ENCODE measurements at places on chromosomes 5 and 9.

GRCh38 chr9:124110307-124110915 is 98.8 kb downstream of the LHX2 start:
- DNase-seq, result no peak

GRCh38 chr9:1535051-1535450 is 480.1 kb upstream of the SMARCA2 start:
- no peak for DNase-seq

GRCh38 chr9:8168916-8169438 is 369.4 kb upstream of the DMAC1 start:
- no peak for DNase-seq

DNA sequence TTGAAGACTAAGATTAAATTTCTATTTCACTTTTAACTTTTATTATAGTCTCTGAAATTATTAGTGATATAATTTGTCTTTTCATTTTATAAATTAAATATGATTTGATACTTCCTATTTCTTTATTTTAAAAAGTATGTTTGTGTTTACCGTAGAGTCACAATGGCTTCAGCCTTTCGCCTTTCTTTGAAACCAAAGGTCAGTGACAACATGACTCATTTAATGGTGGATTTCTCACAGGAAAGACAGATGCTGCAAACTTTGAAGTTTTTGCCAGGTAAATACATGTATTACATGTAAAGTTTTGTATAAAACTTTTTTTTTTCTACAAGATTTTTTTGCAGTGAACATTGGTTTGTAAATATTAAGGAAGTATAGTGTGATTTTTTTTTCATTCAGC is 36.4 kb downstream of the FSD1L start:
- no peak for DNase-seq

GRCh38 chr9:32725066-32725860 is 58.1 kb upstream of the TMEM215 start:
- no peak for DNase-seq

DNA sequence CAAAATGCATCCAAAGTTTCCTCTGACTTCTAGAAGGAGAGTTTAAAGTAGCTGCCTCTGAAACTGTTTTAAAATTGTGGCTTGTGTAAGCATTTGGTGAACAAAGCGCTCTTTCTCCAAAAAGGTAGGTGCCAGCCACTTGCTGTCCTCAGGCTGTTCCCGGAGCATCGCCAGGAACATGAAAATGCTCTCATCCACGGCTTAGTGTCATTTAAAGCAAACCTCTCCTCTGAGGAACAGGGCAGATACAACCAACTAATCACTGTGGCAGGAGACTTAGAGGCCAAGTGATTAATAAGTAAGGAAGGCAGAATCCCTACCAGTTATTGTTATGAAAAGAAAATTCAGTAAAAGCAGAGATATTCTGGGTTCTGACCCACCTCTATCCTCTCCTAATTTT is 165.6 kb downstream of the DCP2 start:
- DNase-seq, result no peak

DNA sequence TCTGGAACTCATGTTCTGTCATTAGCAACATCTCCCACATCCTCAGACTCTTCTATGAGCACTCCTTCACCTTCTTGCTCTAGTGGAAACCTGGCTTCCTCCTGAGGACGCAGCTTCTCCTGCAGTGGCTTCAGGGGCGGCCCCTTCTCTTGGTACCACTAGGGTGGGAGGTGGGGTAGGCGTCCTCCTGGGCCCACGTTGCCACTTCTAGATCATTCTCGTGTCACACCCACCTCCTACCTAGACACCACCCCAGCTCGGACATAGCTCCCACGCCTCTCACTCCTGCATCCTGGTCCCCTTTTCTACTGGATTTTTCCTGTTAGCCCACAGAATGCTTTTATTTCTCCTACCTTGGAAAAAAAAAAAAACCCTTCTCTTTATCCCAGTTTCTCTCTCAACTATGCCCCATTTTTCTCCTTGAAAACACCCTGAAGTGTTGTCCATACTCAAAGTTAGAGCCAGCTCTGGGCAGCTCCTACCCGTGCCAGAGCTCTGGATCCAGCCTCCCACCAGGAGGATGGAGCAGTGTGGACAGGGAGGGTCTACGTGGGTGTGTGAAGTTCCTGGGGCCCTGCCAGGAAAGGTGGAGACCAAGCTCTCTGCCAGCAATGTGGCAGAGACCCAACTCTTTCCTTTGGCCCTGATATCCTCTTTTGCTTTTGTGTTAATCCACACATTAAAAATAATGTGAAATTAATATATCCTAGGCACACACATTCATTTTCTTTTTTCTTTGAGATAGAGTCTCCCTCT is 179.2 kb downstream of the HSPA4 start:
- DNase-seq, result no peak

GRCh38 chr9:85522459-85523092 is 219.2 kb downstream of the AGTPBP1 start:
- DNase-seq, result peak; percentile 39

- no peak for DNase-seq
Measured at GRCh38 chr5:50751064-50751657, 84.7 kb downstream of the PARP8 start.

- DNase-seq, result no peak
Measured at GRCh38 chr5:111635151-111635902, 121.7 kb downstream of the NREP start.

DNA sequence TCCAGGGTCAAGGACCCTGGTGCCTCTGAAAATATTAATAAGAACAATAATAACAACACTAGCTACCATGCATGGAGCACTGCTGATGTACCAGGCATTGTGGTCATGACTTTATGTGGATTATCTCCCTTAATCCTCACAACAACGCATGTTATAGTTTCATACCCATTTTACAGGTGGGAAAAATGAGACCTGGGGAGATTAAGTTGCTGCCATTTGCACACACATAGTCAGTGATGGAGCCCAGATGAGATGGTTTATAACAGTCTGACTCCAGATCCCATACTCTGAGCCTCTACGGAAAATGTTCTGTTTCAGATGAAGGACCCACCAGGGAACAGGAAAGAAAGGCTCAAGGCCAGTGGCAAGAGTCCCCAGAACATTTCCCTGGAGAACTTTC is 48.2 kb upstream of the PPARGC1B start:
- no peak for DNase-seq

GRCh38 chr9:75041041-75041440 is 12.9 kb upstream of the CARNMT1 start:
- DNase-seq, result no peak

DNA sequence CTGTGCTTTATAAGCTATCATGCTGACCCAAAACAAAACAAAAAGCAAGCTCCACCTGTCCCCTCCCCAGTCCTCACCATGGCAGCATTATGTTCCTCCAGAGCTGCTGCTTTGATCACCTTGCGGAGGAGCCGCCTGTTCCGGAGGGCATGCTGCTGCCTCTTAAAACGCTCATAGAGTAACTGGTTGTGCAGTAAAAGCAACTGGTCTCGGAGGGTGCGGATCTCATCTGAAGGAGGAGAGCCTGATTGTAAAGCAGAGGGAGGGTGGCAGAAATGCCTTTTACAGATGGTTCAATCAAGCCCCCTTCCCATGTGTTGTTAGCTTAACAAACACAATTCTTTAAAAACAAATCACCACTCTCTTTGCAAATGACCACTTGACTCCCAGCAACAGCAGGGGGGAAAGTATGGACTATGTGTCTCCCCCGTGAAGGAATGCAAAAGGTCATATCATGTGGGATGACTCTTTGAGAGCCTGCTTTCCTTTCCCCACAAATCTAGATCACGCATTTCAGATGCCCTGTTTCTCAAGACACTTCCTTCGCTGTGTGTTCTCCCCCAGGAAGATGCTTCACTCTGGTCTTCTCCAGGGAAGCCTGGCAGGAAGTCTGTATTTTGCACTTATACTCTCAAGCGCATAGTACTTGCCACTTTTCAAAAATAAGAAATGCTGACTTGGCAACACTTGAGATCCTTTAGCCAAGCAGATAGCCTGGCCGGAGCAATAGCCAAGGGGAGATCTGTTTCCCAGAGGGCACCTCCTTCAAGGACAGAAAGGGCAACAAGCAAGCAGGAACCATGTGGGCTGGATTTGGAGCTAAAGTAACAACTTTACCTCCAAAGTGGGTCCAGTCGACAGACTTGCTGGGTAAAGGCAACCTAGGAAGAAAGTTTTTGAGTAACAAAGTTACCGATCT is 25.1 kb downstream of the SPACA9 start:
- DNase-seq, result no peak

DNA sequence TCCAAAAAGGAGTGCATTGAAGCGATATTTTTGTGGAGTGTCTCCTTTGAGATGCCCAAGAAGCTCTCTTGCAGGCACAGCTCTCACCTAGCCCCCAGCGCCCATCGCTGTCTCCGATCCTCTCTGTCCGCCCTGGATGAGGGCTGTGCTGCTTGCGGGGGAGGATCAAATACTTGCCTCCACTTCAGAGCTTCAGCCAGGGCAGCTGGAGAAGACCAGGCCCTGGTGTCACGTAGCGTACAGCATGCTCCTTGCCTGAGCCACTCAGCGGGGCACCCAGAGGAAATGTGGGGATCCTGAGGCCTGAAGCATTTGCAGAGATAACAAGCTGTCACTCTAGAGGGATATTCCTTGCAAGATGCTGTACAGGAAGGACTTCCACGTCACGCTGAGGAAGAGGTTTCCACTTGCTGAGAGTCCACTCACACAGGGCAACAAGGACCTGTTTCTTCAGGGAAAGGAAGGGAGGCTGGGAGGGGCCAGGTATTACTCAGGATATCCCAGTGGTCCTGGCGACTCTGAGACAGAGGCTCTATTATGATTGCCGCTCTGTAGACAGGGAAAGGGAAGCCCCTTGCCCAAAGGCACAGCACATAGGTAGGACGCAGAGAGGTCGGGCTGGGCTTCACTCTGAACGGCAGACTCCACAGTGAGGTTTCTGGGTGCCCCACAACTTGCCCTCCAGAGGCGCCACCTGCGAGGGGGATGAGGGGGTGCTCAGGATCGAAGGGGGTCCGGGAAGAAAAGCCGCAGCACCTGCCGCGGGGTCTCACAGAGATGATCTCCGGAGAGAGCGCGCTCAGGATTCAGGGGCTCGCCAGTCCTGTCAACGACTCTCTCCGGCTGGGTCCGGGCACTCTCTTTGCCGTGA is 64.0 kb downstream of the CRB2 start:
- DNase-seq, result no peak

DNA sequence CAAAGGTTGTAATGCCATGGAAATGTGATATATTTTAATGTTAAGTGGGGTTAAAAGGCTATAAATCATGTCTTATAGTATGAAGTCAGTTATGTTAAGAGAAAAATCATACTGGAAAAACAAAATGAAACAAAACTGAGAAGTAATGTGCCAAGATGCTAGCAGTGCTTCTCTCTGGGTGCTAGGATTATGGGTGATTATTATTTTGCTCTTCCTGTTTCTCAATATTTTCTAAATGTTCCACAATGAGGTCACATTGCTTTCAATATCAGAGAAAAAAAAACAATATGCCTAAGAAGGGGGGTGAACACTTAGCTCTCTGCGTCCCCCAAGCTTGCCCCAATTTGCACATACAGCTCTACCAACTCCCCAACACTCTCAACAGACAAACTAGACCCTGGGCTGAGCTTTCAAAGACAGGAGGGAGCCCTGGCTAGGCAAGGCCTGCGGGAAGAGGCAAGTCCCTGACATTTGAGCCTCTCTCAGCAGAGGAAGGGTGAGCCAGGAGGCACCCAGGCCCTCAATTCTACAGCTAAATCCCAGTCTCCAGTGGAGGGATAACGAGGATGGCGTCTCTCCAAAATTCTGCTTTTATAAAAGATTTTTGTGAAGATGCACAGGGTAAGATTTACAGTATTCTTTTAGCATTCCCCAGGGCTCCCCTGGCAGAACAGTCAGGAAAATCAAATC is 24.4 kb downstream of the WHRN start:
- no peak for DNase-seq

GRCh38 chr9:20472342-20473045 is 149.8 kb downstream of the MLLT3 start:
- DNase-seq, result no peak

DNA sequence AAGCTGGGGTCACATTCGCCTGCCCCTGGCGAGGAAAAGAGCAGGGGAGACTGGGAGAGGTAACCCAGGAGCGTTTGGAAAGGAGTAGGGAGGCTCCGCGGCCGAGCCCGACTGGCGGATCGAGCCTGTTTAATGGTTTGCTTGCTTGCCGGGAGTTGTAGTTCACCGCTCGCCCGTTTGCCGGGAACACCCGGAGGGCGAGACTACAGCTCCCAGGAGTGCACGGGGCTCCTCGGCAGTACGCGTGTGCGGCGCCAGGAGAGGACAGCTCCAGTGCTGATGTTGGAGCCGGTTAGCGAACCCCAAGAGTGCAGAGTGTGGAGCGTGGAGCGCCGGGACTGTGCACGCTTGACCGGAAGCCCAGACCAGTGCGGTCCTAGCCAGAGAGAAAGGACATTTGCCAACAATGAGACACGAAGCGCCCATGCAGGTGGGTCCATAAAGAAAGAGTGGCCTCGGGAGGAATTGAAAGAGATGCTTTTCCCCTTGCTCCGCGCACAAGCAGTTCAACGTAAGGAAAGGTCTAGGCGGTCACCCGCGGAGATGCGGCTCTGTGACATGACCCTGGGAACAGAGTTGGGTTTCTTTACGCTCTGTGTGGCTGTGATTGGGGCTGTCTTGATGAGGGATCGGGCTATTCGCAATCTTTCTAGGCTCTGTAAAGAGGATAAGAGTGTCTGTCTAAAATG is at the start of gene RAB3C:
Gene RAB3C (plus strand): TSS at position 273 of the 689 bp plus-strand sequence. CDS start 134 bp downstream, at position 407.
- peak; percentile 77 for DNase-seq

DNA sequence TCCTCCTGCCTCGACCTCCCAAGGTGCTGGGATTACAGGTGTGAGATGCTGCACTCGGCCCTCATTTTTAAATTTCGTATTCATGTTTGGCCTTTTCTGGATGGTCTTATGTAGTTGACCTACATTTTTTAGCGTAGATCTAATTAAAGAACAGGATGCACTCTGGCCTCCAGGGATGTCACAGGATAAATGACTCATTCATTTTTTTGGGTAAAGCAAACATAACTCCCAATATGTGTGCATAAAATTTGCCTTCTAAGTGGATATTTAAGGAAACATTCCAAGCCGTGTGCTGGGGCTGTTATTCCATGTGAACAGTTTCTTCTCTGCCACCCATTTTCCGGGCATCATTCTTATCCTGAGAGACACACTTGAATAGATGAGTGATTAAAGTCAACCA is 501.6 kb downstream of the IRX1 start:
- no peak for DNase-seq

DNA sequence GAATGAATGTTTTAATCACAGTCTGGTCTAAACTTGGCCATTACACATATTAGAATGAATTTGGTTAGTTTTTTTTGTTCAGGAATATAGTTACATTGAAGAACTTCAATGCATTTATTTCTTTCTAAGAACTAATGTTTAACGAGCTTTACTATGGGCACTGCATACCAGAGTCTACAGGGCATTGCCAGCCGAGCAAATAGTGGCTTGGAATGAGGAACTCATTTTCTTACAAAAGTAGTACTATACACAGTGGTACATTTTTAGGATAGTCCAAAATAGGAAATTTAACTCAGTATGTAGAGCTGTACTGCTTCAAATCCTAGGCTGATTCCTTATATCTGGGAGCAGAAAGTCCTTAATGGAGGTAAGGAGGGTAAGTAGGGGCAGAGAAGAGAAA is 155.4 kb downstream of the CARTPT start:
- no peak for DNase-seq

GRCh38 chr9:112094948-112095681 is 80.0 kb downstream of the SUSD1 start:
- DNase-seq, result no peak

Measured in bone marrow (tissue), 2 donors.